MCF 10A (cell line): ENCODE measurements at places on chromosomes 3 and 15. TPM values are rescaled to one million over a fixed set of nuclear protein-coding genes. Genes with fewer than 3 reads are reported as not detected.

DNA sequence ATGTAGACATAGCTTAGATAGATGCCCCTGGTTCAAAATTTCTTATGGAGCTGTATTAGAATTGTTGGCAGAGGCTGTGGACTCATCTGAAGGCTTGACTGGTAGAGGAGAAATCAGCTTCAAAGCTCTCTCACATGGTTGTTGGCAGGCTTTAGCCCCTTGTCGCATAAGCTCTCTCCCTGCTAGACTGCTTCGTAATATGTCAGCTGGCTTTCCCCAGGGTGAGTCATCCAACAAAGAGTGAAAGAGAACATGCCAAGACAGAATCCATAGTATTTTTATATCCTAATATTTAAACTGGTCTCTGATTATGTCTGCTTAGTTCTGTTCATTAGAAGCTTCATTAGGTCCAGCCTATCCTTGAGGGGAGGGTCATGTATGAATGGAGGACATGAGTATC lies 427.4 kb upstream of the NAALADL2 start:
- peak; percentile 68 for DNase-seq

DNA sequence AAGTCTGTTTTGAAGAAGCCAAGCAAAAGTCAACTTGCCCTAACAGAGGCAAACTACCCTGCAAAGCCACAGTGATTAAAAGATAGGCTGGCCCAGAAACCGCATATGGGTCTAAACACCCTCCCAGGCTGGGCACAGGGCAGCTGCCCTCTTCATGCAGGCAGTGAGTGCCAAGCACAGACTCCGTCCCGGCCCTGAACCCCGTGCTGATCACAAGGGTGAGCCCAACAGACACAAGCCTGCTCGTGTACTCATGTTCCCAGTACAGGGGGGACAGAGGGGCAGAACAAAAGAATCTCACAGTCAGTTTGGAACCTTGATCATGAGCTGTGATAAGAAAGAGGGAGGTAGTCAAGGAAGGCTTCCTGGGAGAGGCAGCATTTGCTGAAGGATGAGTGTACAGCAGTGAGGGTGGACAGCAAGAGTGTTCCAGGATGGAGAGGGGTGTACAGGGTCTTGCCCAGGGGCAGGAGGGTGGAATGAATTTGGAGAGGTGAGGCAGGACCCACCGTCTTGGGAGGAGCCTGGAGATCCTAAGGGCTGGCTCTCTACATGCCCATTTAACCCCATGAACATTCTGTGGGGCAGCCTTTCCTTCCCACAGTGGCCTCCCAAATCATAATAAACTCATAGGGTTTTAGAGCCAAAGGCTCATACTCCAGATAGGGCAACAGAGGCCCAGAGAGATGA lies 43.2 kb upstream of the PRR23E start:
- no peak for DNase-seq

DNA sequence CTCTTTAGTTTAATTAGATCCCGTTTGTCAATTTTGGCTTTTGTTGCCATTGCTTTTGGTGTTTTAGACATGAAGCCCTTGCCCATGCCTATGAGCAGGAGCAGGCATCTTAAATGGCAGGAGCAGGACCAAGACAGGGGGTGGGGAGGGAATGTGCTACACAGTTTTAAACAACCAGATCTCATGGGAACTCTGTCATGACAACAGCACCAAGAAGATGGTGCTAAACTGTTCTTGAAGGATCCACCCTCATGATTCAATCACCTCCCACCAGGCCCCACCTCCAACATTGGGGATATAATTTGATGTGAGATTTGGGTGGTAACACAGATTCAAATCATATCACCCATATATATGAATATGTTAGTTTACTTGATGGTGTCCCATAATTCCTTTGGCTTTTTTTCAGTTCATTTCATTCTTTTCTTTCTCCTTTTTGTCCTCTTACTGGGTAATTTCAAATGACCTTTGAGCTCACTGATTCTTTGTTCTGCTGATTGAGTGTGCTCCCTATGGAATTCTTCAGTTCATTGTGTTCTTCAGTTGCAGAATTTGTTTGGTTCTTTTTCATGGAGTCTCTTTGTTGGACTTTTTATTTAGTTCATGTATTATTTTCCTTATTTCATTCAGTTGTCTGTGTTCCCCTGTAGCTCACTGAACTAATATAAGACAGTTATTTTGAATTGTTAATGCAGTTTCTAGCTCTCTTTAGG lies 62.6 kb downstream of the DOCK3 start:
- no peak for DNase-seq

Gene GOLGA6B
- total RNA-seq = not detected in 2 replicates

Gene ZNF80
- total RNA-seq = not detected in 2 replicates

Gene QRICH1
- 96.1 and 97.2 TPM in 2 replicates for total RNA-seq

- DNase-seq = no peak
These were observed 67.1 kb downstream of the PLOD2 start for GRCh38 chr3:146093896-146094295.

DNA sequence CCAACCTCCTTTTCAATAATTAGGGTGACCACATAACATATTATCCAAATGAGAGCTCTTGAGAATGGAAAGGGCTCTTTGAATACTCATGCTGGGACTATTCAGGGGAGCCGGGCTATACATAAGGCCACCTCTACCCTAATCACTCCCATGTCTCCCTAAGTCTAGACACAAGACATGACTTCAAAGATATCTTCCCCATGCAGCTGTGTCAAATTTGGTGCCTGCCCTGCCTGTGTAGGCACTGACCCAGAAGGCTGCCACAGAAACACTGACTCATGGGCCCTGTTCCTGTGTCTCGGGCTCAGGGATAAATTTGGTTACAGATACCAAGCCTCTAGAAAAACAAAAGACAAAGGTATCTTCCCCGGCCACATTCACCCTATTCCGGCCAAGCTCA lies 70.3 kb downstream of the MYLK start:
- DNase-seq = peak; percentile 33

Gene PLCL2
- total RNA-seq = 0.17 and 0.51 TPM in 2 replicates

GRCh38 chr3:125072749-125073389 lies 17.1 kb upstream of the HEG1 start:
- no peak for DNase-seq

DNA sequence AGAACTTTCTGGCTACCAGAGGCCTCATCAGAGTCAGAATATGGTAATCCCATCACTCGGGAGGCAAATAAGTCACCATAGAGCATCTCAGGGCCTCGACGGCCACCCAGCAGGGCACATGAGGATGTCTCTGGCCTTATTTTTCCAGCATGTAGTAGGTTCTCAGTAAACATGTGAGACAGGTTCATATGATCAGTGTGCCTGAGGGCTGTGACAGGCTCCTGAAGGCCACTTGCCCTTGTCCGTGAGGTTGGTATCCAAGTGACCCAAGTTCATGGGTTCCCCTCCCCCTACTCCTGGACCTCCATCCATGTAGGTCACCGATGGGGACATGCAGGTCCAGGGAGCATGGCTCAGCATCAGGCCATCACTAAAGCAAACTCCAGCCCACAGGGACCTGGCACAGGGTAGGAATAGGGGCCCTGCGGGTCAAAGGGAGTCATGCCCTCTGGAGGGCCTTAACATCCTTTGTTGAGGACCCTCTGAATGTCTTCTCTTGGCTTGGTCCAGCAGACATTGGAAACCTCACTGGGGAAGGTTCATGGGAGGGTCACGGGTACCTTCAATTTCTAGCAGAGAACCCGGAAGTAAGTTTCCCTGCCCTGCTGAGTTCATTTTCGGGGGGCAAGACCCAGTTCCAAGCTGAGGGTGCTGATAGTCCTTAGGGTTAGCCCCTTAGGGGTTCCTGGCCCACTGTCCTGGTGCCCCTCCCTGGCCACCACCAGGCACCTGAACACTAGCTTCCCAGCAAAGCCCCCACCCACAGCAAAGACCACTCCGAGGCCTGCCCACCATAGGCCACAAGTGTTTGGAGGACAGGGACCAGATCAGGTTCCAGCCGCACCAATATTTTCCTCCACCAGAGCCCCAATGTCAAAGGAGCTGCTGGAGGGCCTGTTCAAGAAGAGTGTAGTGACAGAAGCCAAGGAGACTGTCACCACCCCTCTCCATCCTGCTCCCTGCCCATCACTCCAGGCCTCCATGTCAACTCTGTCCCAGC lies 61.1 kb downstream of the ZNF445 start:
- no peak for DNase-seq

Gene SNTN
- not detected in 2 replicates for total RNA-seq

DNA sequence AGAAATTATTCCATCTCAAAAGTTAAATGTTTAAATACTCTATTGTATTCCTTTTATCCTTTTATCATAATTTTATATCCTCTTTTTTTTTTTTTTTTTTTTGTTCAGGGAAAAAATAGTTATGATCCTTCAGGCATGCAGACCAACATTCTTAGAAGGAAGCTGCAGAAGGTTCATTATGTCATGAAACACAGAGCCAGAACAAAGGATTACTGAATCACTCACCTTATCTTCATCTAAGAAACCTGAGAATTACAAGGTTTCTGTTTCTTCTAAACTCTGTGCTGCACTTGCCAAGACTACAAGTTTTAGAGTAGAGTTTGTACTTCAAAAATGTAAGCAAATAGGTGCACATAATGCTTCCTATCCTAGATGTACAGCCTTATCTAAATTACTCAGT lies 3.3 kb downstream of the PLCH1 start:
- DNase-seq = no peak

- DNase-seq = no peak
These were observed 238.7 kb downstream of the CPNE4 start for GRCh38 chr3:131796111-131796510.

Gene GOLGA8S
- total RNA-seq = 0.16 and 0.17 TPM in 2 replicates

Gene AP3B2
- total RNA-seq = 6.1 and 7.5 TPM in 2 replicates
